ENCODE measurements at places on chromosomes 16 and 17. TPM values are rescaled to one million over a fixed set of nuclear protein-coding genes. Genes with fewer than 3 reads are reported as not detected.

RNF222 gene
- polyA plus RNA-seq, result not detected

CALB2 gene
- 1.1 TPM for polyA plus RNA-seq

DPEP3 gene
- not detected for polyA plus RNA-seq

GDPD1 gene
- polyA plus RNA-seq, result 31.8 TPM

CPNE7 gene
- polyA plus RNA-seq, result 0.15 TPM

SYNGR2 gene
- 2.7 TPM for polyA plus RNA-seq

MYH11 gene
- not detected for polyA plus RNA-seq

HOXB7 gene
- polyA plus RNA-seq, result not detected

HSPB9 gene
- not detected for polyA plus RNA-seq

TAC4 gene
- polyA plus RNA-seq, result not detected

TSPOAP1 gene
- 125 TPM for polyA plus RNA-seq

GRB2 gene
- polyA plus RNA-seq, result 150 TPM

CIITA gene
- polyA plus RNA-seq, result not detected

PRDM7 gene
- not detected for polyA plus RNA-seq

HBQ1 gene
- polyA plus RNA-seq, result 4.5 TPM

ABCC6 gene
- not detected for polyA plus RNA-seq

SOX8 gene
- polyA plus RNA-seq, result 3.9 TPM

MT1F gene
- polyA plus RNA-seq, result 1.8 TPM

GLTPD2 gene
- polyA plus RNA-seq, result not detected

ATXN1L gene
- polyA plus RNA-seq, result 8.1 TPM

ZNF668 gene
- 21.3 TPM for polyA plus RNA-seq

SLFN14 gene
- polyA plus RNA-seq, result not detected

ADAM11 gene
- polyA plus RNA-seq, result 25.8 TPM

ZNF821 gene
- polyA plus RNA-seq, result 128 TPM

ARL5C gene
- polyA plus RNA-seq, result not detected

WIPF2 gene
- 11.5 TPM for polyA plus RNA-seq

TP53TG3 gene
- not detected for polyA plus RNA-seq

TEX19 gene
- polyA plus RNA-seq, result not detected

RRAD gene
- 1.0 TPM for polyA plus RNA-seq

ITGB4 gene
- polyA plus RNA-seq, result not detected

TERB1 gene
- not detected for polyA plus RNA-seq

MCRIP2 gene
- 54.1 TPM for polyA plus RNA-seq

SLC5A10 gene
- not detected for polyA plus RNA-seq

HOXB13 gene
- not detected for polyA plus RNA-seq

PRKCB gene
- polyA plus RNA-seq, result 27.6 TPM

FAM171A2 gene
- polyA plus RNA-seq, result 73.6 TPM

KRT15 gene
- polyA plus RNA-seq, result not detected

DPEP2 gene
- not detected for polyA plus RNA-seq

All from neural cell (in vitro differentiated cells).